Activated CD4-positive, alpha-beta T cell treated with anti-CD3 and anti-CD28 coated beads for 48 hours (primary cell): ENCODE measurements at places on chromosomes 3 and 15.
A peak's percentile ranks its signal among the peaks of the same experiment; 100 is the strongest.

- no peak for DNase-seq
Observed at GRCh38 chr3:21477541-21478288, 273.3 kb downstream of the ZNF385D start.

- DNase-seq: no peak
Observed at GRCh38 chr3:172513488-172513887, 9.7 kb downstream of the TNFSF10 start.

DNA sequence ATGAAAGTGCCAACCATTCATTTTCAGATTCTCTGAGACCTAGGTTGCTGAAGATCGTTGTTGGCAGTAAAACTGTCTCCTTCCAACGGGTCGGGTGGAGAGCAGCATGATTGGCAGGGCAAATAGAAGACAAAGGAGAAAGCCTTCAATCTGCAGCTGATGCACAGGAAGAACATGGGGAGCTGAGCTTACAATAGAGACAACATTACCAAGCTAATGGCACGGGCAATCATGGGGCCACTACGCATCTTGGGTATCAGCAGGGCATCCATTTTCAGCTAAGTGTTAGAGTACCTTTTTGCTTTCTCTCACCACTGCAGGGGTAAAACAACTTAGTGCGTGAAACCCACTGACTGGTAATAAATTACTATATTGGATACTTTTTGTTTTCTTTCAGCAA, 114.8 kb downstream of the WDR72 start:
- no peak for DNase-seq

DNA sequence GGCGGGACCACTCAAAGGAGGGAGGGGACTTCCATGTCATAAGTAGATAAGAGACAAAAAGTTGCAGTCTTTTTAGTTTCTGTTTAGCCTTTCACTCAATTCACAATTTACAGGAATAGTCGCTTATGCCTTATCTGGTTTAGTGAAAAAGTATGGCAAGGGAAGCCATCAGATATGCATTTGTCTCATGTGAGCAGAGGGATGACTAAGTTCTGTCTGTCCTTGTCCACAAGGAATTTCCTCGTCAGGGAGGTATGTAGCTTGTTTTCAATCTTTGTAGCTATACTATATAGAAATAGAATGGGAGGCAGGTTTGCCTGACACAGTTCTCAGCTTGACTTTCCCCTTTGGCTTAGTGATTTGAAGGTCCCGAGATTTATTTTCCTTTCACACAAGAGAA, 882.8 kb downstream of the NAALADL2 start:
- no peak for DNase-seq

DNA sequence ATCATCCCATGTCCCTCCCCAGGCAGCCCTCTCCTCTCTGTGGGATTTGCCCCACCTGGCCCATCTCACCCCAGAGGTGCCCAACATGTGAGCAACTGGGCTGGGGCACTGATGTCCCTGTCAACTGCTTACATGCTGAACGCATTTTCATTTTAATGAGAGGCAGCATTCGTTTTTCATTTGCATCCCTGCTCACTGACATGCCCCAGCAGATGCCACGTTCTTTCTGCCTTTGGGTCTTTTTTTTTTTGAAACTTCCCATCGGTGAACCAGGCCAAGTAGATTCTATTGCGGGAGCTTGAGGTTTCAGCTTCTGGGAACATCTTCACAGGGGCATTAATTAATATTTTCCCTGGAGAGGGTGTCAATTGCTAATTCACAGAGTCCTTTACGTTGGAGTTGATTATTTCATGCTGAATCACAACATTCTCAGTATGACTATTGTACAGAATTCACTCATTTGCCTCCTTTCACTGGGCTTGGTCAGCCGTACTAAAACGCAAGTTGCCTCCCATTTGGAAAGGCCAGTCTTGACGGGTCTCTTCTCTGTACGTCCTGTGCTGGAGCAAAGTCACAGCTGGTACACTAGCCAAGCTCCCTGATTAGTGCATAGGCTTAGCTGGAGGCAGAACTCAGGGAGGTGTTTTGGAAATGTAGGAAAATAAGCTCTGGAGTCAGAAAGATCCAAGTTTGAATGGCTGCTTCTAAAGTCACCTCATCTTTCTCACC, 69.8 kb downstream of the CHRNA7 start:
- DNase-seq: no peak

DNA sequence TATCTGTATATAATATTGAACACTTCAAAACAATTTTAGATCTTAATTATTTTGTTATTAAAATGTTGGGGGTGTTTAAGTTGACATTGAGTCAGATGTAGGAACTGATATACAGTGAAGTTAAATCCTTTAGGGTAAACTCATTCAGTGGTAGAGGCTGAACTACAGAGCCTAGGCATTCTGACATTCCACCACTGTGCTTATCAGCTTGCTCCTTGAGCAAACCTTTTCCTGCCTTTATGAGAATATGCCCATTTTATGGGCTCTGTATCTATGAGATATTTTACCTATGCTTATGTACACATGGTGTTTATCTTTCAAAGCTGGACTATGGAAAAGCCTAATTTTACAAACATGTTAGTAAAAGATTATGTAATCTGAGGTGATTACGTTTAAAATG, 407.5 kb downstream of the ZBTB20 start:
- DNase-seq: no peak

DNA sequence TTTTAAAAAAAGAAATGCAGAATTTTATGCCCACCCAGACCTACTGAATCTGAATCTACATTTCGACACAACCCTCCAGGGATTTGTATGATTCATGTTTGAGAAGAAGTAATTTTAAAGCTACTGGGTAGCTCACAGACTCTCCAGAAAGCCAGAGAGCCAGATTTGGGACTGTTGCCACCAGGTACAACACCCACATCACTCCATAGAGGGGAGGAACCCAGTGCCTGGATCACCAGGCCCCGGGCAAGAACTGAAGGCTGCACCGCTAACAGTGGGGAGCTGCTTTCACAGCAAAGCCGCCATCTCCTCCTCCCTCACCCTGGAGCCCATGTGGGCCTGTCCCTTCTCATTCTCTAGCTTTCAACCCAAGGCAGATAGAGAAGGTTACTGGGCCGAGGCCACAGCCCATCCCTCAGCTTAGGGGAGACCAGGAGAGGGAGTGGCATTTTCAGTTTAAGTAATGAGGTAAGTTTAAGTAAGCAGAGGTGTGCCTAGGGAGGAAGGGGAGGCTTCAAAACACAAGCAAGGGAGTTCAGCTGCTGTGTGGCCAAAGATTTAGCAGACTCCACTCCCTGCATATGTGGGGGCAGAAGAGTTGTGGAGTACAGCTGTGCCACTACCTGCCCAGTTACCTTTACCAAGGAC, 109.8 kb downstream of the IL12A start:
- DNase-seq: no peak

GRCh38 chr3:52609316-52609815, 73.0 kb downstream of the UQCC5 start:
- no peak for DNase-seq

DNA sequence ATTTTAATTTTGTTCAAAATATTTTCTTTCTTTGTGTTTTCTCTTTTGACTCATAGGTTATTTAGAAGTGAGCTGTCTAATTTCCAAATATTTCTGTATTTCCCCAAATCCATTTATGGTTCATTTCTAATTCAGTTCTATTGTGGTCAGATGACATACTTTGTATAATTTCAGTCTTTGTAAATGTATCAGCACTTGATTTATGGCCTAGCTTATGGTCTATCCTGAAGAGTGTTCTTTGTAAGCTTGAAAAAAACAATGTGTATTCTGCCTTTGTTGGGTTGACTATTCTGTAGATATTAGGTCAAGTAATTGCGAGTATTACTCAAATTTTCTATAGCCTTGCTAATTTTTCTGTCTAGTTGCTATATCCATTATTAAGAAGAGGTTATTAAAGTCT, 311.2 kb downstream of the OCA2 start:
- no peak for DNase-seq

- no peak for DNase-seq
Observed at GRCh38 chr15:45645026-45645980, 10.5 kb downstream of the SQOR start.

DNA sequence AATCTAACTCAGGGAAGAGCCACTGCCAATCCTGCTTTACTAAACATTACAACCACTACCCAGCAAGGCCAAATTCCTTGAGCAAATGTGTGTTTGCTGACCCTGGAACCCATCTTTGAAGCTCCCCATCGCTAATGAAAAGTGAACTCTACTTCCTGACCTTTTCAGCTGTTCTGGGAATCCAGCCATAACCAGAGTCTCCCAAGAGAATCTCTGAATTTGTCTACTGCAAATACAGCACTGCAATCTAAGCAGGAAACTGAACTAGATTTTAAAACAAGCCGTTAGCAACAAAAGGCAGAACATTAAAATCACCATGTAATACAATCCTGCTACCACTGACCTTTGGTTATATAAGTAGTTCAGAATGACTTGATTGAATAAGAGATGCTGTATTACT, 309.2 kb downstream of the MAGI1 start:
- no peak for DNase-seq

GRCh38 chr15:22850055-22850454, 11.6 kb downstream of the NIPA2 start:
- DNase-seq: no peak

DNA sequence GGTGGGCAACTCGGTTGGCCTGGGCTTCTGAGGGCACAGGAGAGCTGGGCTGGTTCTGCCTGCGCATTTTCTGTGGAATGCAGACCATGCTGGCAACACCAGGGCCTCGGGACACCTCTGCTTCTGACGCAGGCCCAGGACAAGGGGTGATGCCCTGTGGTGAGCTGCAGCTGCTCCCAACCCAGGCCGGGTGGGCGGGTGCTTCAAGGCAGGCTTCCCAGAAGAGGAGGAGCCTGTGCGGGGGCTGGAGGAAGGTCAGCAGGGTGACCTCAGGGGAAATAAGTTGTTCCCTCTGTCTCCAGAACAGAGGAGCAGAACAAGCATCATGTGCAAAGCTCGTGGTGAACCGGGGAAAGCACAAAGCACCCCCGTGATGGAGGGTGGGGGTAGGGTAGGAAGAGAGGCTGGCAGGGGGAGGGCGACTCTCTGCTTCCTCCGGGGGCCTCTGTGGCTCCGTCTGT, 11.0 kb upstream of the PLXNA1 start:
- DNase-seq: no peak

- DNase-seq: no peak
Observed at GRCh38 chr3:171116824-171117395, 90.4 kb upstream of the SLC2A2 start.

DNA sequence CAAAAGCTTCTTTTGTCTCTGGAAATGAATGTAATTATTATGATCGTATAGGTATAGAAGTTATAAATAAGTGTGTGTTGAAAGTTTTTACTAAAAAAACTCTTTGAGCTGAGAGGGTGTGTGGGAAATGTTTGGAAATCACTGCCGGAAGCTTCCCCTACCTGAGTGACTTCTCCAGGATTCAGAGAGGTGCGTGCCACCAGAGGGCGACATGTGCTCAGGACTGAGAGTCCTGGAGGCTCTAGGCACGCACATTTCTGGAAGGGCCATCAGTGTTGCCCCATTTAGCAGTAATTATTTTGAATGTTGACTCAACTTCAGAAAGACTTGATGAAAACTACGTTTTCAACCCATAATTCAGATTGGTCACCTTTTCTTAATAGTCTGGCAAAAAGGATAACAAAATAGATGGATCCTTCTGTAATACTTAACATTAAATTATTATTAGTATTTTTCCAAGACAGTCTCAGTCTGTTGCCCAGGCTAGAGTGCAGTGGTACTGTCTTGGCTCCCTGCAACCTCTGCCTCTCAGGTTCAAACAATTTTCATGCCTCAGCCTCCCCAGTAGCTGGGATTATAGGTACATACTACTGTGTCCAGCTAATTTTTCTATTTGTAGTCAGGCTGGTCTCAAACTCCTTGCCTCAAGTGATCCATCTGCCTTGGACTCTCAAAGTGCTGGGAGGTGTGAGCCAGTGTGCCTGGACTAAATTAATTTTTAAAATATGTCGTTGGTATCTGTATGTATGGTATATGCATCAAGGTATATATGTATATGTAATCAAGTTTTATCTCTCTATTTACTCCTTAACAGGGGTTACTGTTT, 34.5 kb downstream of the GPR171 start:
- DNase-seq: peak; percentile 91

DNA sequence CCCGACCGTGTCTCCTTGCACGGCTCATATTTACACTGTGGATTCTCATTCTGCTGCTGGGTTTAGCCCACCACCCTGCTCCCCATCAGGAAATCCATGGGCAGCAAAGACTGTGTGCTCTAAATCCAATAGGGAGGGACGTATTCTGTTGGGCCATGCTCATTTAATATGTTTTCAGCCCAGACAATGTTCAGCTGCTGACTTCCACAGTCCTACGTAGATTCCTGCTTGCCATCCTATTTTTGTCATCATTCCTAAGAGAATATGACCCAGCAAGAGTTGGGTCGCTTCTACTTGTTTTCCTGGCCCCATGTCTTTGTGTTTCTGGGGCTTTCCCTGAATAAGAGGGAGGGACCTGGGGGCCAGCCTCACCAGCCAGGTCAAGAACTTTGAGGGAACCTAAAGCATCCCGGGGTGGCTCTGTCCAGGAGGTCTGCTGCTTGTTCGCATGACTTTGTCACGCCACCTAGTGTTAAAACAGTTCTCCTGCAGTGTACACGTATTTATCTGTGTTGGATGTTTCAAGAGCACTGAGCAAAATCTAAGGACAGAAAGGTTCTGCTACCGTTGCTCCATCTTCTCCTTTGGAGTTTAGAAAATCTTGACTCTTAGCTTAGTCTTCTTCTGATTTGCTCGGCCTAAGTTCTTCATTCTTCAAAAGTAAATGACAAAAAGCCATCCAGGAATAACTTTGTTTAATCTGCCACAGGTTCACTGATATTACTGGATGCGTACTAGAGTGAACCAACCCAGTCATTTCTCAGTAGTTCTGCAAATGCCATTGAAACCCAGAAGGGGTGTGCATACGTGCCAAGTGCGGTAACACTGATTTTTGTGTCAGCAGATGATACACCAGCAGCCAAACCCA, 79.8 kb upstream of the NR2E3 start:
- peak; percentile 47 for DNase-seq
